ENCODE measurements at places on chromosomes 12 and 14.
A peak's percentile ranks its signal among the peaks of the same experiment; 100 is the strongest.

- DNase-seq = no peak
These were observed 25.4 kb downstream of the BCL11B start for GRCh38 chr14:99246536-99247097.

- DNase-seq = no peak
These were observed 117.9 kb upstream of the MAP1LC3B2 start for GRCh38 chr12:116441292-116441691.

DNA sequence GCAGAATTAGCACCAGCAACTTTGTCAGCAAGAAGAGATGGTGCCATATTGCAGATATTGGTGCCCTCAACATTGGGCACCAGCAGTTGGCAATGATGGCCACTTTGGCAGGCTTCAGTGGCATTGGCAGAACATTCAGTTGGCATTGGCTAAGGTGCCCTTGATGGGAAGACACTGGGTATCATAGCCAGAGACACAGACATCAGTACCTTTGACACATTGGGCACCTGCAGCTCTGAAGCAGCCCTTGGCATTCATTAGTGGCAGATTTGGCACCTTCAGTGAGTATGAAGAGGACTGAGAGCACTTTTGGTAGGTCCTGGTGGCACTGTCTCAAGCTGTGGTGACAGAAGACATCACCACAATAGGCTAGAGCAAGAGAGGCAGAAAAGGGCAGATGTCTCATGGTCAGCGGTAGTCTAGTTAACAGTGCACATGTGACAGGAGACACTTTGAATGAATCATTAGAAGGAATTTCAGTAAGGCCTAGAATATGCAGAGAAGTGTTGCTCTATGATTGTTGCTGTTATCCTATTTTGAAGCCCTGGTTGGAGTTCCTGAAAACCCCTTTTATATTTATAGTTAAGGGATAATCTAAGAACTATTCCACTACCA, 422.2 kb downstream of the APAF1 start:
- DNase-seq = no peak

- no peak for DNase-seq
These were observed 41.3 kb upstream of the LMNTD1 start for GRCh38 chr12:25594376-25594775.

DNA sequence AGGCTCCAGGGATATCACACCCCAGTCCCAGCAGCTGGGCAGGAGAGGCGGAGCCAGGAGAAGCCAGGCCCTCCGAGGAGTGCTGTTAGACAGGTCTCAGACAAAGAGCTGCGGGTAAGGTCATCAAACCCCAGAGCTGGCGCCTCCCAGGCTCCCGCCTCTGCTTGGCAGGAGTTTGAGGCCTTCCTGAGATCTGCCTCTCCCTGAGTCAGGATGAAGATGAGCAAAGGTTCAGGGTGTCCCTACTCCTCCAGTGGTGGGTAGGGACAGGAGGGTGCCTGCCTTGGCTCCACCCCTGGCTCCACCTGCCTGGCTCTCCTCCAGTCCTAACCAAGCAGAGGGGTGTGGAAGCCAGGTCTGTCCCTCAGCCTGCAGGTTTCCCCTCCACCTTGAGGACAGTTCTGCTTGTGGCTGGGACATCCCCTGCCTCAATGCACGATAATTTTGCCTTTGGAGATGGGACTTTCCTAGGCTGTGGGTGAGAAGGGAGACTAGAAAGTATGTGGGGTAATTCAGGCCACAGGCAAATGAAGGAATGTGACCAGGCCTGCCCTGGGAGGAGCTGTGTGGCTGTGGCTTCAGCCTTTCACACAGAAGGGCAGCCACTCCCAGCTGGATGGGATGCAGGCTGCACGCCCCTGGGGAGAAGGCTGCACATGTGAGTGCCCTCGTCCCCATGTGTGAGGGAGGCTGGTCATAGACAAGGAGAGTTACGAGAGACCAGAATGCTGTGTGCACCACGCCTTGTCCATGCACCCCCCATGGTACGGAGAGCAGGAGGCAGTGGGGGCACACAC, 2.2 kb downstream of the PLEKHG6 start:
- DNase-seq = no peak

DNA sequence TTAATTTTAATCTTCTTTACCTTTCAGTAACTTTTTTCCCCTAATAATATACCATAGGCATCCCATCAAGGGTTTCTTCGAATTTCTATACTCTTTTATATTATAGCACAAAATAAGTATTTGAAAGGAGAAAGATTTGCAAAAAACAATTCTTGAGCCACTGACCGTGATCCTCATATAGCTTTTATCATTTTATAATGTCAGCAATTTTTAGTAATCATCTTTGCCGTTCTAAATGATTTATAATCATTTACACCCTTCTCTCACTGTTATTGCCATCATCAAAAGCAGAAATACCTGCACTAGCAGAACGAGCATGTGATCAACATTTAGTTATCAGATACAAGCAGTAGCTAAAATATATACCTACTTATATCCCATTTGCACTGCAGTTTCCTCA, 16.9 kb downstream of the PTPRQ start:
- DNase-seq = no peak

GRCh38 chr14:33755358-33755757, 195.5 kb downstream of the EGLN3 start:
- DNase-seq = no peak

GRCh38 chr12:117227000-117227653, 36.9 kb upstream of the FBXO21 start:
- DNase-seq = no peak

- DNase-seq = no peak
These were observed 60.0 kb downstream of the FAR2 start for GRCh38 chr12:29208936-29209701.

DNA sequence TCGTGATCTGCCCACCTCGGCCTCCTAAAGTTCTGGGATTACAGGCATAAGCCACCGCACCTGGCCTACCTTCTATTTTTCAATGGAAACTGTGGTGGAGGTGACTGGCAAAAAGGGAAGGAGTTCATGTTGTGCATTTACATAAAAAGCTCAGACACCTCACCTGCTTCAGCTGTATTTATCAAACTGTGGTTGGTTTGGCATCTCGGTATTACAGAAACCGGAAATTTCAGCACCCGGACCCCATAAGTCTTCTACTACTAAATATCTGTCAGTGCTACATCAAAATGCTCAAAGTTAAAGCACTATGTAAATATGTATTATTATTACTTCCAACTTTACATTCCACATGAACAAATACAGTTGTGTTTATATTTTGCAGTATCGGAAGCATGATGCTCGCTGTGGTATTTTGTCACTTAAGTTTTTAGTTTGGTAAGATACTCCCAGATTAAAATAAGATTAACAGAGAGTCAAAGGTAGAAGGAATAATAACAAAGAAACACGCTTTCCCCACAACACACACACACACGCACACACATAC, 95.4 kb downstream of the ITPR2 start:
- no peak for DNase-seq

DNA sequence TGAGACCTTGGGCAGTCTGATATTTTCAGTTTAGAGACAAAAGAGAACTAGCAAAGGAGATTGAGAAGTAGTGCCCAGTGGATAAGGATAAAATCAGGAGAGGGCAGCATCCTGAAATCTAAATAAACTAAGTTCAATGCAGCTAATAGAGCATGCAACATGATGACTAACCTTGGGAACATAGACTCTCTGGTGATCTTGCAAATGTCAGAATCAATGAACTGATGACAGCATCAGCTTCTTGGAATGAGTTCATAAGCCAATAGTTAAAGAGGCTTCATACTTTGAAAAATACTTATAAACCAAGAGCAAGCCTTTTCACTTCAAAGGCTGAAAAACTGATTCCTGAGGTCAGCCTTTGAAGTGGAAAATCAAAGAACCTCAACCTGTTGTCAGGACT, 8.2 kb downstream of the TAS2R19 start:
- DNase-seq = no peak

DNA sequence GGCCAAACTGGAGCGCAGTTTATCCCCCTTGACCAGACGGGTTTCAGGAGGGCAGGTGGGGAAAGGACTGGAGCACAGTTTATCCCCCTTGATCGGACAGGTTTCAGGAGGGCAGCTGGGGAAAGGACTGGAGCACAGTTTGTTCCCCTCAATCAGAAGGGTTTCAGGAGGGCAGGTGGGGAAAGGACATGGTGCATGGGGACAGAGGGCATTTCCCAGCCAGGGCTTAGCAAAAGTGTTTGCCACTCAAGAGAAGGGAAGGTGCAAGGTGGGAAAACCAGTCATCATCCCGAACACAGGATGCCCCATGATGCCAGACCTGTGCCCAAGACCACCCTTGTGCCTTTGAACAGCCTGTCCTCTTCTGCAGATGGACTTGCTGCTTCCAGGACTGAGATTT, 54.7 kb downstream of the SPTB start:
- no peak for DNase-seq

DNA sequence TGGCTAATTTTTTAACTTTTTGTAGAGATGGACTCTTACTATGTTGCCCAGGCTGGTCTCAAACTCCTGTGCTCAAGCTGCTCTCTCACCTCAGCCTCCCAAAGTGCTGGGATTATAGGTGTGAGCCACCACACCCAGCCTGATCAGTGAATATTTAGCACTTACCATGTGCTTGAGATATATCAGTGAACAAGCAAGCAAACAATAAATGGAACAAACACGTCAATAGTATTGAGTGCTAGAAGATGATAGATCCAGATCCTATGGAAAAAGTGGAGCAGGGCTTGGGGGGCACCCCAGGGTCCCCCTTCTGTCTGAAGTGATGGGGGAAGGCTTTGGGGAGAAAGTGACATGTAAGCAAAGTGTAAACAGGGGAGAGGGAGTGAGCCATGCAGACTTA, 83.8 kb downstream of the NT5DC3 start:
- DNase-seq = no peak

DNA sequence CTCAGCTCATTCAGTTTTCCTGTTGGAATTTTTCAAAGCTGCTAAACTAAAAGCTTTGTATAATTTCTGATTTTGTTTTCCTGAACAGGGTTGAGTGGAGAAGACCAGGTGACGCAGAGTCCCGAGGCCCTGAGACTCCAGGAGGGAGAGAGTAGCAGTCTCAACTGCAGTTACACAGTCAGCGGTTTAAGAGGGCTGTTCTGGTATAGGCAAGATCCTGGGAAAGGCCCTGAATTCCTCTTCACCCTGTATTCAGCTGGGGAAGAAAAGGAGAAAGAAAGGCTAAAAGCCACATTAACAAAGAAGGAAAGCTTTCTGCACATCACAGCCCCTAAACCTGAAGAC, 367.1 kb upstream of the OR4E1 start:
- DNase-seq = no peak

- peak; percentile 28 for DNase-seq
These were observed 25.1 kb downstream of the MEG3 start for GRCh38 chr14:100850841-100851585.

DNA sequence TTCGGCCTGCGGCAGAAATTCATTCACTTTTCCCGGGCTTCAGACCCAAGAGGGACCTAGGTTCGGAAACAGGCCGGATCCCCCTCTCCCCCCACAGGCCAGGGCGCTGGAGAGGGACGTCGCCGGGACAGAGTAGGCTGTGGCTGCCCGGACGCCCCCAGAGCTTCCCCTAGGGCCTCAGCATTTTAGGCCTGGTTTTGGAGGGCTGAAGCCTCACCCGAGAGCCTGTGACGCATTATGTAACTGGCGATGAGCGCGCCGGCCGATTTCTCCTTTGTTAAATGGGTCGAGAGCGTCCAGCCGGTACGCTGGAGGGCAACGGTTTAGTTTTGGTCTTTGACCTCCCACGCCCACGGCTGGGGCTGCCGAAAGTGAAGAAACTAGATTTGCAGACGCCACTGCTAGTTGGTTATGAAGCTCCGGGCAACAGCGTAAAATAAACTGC, 657 bp downstream of the PEBP1 start:
- DNase-seq = no peak

- no peak for DNase-seq
These were observed 128.5 kb downstream of the KCNK10 start for GRCh38 chr14:88194531-88194930.

- DNase-seq = no peak
These were observed 82.6 kb downstream of the ERC1 start for GRCh38 chr12:1073652-1074051.

- no peak for DNase-seq
These were observed 20.1 kb upstream of the RNASE12 start for GRCh38 chr14:20611277-20611676.

GRCh38 chr12:111105294-111105693, 184.9 kb upstream of the MYL2 start:
- DNase-seq = no peak

- no peak for DNase-seq
These were observed 26.2 kb downstream of the UBE3B start for GRCh38 chr12:109503611-109504010.
